ENCODE measurements at places on chromosomes 2 and 18.

- no peak for DNase-seq
Observed at GRCh38 chr2:188345020-188345419, 53.3 kb downstream of the GULP1 start.

DNA sequence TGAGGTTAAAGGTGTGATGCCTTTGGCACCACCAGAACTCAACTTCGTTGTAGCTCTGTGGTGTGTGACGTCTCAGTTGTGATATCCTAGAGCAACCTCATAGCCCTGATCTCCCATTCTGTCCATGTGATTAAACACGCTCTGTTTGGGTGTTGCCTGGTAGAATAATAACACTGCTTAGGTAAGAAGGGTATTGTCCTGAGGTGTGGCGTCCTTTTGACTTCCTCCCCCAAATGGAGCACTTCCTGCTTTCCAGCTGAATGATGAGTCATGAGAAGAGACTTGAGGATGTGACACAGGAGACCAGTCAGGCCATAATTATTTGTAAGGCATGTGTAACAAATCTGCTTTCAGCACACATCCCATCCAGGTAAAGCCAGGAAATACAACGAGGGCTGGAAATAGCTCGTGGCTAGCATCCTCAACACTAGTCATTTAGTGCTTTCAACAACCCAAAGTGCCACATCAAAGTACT lies 100.7 kb downstream of the RAPGEF4 start:
- no peak for DNase-seq

- no peak for DNase-seq
Observed at GRCh38 chr2:168529054-168529833, 73.2 kb downstream of the CERS6 start.

GRCh38 chr2:30706534-30707303 lies 100.5 kb downstream of the CAPN13 start:
- peak; percentile 87 for DNase-seq

DNA sequence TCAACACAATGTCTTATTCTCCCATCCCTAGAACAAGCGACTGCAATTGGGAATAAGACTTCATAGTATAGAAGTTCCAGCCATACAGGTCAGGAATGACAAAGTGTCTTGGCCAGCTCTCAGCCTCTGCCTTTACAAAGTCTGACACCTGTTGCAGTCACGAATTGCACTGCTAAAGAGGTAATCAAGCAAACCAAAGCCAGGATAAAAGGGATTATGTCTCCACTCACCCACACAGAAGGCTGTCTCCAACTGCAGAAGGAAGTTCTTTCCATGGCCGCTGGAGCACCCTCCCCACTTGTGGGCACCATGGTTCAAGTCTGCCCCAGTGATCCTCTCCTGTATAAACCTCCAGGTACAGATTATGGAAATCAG lies 114.8 kb upstream of the PKDCC start:
- no peak for DNase-seq

DNA sequence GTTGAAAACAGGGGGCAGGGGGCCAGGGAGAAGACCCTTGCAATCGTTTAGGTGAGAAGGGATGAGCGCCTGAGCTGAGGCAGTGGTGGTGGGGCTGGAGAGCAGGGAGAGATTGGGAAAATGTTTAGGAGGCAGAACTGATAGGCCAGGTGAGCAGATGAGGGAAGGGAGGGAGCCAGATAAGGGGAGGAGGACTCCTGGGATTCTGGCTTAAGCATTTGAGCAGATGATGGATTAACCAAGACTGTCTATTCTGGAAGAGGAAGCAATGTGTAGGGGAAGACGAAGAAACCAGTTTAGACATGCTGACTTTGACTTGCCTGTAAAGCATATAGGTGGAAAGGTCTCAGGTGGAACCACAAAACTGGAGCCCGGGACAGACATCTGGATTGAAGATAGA lies 49.9 kb upstream of the ASPRV1 start:
- DNase-seq: no peak

DNA sequence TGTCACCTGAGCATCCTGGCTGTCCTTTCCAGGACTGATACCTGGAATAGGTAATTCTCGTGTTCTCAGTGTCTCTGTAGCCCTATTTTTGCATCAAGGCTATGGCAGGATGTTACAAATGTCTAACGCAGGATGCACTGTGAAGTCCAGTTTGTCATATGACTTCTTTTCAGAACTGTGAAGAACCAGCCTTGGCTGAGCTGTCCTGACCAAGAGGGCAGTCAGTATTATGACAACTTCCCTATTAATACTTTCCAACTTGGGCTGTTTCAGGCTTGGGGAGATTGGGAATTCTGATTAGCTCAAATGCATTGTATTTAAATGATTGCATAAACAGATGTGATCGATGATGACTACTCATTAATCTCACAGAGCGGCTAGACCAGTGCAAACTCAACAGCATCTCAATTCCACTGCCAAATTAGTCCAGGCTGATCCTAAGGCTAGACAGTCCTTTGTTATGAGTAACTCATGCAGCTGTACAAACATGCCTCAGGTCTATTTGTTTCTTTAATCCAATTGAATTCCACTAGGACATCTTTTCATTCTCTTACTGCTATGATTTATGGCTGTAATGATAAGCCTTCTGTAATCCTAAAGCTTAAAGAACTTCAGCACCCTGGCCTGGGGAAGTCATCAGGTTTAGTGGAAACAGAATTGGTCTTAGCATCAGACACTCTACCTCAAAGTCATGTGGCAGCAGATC lies 331.6 kb downstream of the KCNS3 start:
- DNase-seq: no peak

DNA sequence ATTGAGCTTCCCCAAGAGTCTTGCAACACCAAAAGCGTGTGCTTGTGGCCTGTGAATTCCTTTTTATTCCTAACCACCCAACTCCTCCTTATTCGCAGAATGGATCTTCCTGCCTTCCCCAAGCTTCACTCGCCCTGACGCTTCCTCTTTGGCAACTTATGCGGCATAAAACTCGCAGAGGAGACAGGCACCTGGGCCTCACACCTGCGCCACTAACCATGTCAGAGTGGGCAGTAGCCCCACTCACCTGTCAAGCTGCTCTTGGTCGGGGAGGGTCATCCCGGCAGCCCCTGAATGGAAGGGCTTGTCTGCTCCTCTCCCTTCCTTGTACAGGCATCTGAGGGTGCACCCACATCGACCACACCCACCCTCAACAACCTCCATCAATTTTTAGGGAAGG lies 106.9 kb upstream of the GPC1 start:
- no peak for DNase-seq

GRCh38 chr2:213627054-213627710 lies 342.9 kb downstream of the SPAG16 start:
- DNase-seq: no peak

GRCh38 chr2:10410823-10411437 lies 37.2 kb downstream of the ODC1 start:
- no peak for DNase-seq

DNA sequence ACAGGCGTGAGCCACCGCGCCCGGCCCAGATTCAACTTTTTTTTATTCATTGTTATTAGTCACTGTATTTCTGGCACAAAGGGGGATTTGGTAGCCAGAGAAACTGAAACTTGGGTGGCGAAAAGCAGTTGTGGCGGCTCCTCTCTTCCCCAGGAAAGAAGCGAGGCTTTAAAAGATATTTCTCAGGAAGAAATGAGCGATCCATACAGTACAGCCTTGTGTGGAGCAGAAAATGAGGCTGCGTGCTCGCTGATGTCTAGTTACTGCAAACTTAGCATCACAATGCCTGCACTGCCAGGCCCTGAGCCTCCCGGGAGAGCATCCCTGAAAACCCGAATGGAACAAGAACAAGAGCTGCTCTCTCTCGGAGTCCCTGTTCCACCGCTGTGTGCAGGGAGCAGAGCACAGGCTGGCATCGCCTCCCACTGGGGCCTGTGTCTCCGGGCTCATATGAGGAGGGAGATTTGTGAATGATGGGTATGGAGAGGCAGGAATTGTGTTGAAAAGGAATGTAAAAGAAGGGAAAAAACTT lies 234.0 kb downstream of the ZNF516 start:
- DNase-seq: peak; percentile 63

GRCh38 chr2:198312596-198313483 lies 508.4 kb downstream of the PLCL1 start:
- DNase-seq: no peak

DNA sequence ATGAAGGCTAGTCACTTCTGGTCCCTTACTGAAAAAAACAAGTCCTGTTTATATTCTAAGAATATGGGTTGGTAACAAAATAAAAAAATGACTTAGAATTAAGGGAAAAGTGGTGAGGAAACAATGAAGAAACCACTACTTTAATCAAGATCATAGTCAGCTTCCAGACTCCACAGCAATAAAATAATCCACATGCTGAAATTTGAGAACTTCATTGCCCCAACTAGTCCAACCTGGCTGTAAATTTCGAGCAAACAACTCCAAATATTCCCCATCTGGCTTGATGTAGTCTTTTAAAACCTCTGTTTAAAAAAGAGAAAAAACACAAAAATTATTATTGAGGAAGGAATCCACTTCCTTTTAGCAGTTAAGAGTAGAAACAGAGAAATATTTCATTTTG lies 32.5 kb downstream of the METTL4 start:
- no peak for DNase-seq

GRCh38 chr2:190098851-190099250 lies 36.3 kb upstream of the MSTN start:
- DNase-seq: no peak

GRCh38 chr2:58852243-58852642 lies 611.1 kb upstream of the FANCL start:
- no peak for DNase-seq
